ENCODE measurements at places on chromosomes 12 and 14.
A peak's percentile ranks its signal among the peaks of the same experiment; 100 is the strongest.

- DNase-seq: no peak
These were observed 99.8 kb downstream of the BORCS5 start for GRCh38 chr12:12456637-12457036.

- DNase-seq: no peak
These were observed 32.0 kb downstream of the EIF2S3B start for GRCh38 chr12:10537721-10538120.

DNA sequence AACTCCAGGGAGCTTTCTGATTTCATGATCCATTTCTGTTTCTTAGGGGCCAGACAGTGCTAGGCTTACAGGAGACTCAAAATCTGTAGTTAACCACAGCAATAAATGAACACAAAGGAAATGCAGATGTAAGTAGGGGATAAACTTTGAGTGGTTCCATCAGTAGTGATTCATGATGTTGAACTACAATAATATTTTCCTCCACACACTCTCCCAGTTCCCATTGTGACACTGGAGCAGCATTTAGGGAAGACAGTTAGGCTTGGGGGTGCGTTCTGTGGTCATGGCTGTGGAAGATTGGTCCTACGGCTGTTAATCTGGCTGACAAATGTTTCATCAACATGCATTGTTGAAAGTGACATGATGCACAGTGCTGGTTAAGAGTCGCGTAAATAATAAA, 66.9 kb downstream of the HMGA2 start:
- no peak for DNase-seq

- DNase-seq: no peak
These were observed 46.5 kb downstream of the EML1 start for GRCh38 chr14:99839696-99840095.

DNA sequence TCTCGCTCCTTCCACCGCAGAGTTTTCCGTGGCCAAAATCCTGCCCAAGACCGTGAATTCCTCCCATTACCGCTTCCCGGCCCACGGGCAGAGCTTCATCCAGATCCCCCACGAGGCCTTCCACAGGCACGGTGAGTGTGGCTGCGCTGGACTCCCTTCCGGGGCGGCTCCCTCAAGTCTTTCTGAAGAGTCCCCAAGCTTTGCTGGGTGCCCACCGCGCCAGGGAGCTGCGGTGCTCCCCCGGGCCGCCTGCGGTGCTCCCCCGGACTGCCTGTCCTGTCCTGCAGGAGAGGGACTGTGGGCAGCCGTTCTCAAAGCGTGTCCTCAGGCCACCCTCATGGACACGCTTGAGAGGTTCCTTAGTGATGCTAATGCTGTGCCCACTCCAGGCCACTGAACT, 50.5 kb downstream of the ADGRD1 start:
- no peak for DNase-seq

DNA sequence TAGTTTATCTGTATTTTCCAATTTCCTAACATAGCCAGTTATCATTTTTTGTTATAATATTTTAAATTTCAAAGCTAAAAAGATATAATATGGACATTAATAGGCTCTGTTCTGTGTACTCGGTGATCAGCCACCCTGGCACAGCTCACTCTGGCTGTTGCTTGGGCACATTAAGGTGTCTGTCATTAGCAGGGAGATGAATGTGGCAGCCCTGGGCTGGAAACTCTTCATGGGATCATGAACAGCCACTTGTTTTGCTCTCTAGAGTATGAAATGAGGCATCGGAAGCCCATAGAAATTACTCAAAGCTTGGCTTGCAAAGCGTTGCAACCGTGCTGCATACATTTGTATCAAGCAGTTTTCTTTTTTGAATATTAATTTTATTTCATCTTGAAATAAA, 233.2 kb downstream of the DACT1 start:
- DNase-seq: no peak

- peak; percentile 48 for DNase-seq
These were observed 166.1 kb upstream of the CCND2 start for GRCh38 chr12:4107436-4107878.

All from forelimb muscle (tissue), 1 donor.